ENCODE measurements at places on chromosomes 7 and 10.

- DNase-seq = no peak
Observed at GRCh38 chr7:132187869-132188789, 388.1 kb downstream of the PLXNA4 start.

DNA sequence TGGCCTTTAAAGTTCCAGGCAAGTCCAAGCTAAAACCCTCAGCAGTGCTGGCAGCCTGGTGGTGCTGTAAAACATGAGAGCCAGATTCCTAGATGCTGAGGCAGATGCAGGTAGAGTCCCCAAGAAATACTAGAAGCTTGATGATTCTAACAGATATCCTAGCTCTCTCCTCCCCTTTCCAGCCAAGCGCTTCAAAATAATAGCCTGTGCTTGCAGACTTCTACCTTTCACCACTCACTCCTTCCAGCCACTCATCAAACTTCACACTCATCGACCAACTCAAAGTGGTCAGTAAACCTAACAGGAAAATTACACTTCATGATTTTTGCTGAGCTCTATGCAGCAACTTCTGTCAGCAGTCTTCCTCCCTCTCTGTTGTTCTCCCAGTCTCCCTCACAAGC lies 50.2 kb downstream of the LMBR1 start:
- no peak for DNase-seq

DNA sequence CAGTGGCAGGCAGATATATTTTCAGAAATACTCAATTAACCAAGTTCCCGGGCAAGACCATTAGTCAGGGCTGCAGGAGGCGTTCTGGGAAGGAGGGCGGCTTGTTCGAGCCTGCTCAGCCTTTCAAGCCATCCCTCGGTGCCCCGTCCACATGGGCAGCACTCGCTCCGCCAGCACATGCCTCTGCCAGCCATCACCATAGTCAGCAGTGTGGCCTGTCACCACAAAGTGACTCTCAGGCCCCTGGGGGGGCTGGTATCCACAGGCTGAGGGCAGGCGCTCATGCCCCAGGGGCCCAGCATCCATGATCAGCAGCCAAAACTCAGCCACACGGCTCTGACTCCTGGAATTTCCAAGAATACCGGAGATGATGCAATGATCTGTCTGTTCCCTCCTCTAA lies 81.9 kb downstream of the CHST15 start:
- DNase-seq = no peak

GRCh38 chr7:4893929-4894475 lies 10.5 kb upstream of the RADIL start:
- no peak for DNase-seq

GRCh38 chr7:137878333-137878961 lies 31.7 kb upstream of the DGKI start:
- no peak for DNase-seq

- DNase-seq = no peak
Observed at GRCh38 chr7:84800846-84801245, 386.0 kb downstream of the SEMA3D start.

- peak; percentile 64 for DNase-seq
Observed at GRCh38 chr7:105675934-105676371, 94.7 kb upstream of the EFCAB10 start.

GRCh38 chr7:390761-391410 lies 100.9 kb downstream of the FOXL3 start:
- no peak for DNase-seq

DNA sequence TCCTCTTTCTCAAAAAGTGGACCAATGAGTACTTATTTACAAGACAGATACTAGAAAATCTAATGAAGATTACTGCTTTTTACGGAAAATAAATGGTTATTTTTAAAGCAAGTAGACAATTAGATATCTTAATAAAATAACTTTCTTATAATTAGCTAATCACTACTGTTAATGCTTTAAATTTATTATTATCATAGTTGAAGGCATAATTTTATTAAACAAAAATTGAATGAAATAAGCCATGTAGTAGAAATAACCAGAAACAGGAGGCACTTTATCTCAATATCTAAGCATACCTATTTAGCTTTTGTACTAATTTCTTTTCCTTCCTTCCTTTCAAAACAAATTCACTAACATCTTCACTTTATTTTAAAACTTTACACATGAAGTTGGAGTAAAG lies 134.9 kb downstream of the CHCHD3 start:
- no peak for DNase-seq

DNA sequence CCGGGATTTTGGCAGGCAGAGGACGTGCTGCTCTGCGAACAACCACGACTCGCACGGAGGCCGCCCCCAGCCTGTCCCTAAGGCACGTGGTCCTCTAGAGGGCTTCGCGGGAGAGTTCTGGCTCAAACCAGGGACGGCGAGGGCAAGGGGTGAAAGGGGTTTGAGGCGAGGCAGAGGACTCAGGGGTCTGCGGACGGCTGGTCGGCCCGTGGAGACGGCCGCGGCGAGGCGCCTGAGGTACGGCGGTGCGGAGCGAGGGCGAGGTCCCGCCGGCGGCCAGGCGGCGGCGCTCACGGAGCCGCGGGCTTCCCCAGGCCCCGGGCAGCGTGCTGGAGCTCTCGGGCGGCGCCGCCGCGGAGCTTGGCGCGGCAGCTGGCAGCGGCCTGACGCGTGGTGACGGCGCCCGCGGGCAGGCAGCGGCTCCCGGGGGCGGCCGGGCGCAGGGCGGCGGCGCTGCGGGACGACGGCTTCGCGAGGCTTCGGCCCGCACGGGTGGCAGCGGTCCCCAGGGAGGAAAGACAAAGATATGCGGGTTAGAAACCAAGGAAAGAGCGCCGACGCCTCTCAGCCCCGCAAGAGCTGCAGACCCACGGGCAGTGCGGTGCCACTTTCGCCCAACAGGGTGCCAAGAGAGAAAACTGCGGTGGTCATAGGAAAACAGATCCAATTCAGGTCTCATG lies 44.8 kb downstream of the ZNF800 start:
- DNase-seq = peak; percentile 69

DNA sequence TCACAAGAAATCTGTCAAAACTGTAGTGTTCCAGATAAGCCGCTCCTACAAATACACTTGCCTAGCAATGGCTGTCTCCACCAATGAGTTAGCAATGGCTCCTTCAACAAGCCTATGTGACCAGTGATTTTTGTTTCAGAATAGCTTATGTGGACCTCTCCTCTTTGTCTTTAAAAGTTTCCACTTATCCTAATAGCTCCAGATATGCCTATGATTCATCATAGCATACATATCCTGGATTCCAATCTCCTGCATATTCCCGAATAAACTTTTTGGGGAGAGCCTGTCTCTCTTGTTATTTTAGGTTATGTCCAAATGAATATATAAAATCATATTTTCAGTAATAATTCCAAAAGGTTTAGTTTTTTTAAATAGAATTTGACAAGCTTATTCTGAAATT lies 510.6 kb downstream of the ARL4A start:
- no peak for DNase-seq

DNA sequence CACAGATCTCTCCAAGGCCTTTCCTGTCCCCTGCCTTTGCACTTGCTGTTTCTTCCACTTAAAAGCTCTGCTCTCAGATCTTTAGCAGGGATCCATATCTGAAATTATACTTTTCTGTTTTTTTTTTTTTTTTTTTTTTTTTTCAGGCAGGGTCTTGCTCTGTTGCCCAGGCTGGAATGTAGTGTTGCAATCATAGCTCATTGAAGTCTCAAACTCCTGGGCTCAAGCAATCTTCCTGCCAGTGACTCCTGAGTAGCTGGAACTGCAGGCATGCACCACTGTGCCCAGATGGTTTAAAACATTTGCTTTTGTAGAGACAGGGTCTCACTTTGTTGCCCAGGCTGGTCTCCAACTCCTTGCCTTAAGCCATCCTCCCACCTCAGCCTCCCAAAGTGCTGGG lies 5.0 kb upstream of the TSPAN15 start:
- DNase-seq = no peak

- no peak for DNase-seq
Observed at GRCh38 chr7:36021917-36022550, 131.0 kb upstream of the EEPD1 start.

GRCh38 chr10:94992811-94993210 lies 54.4 kb downstream of the CYP2C9 start:
- no peak for DNase-seq

GRCh38 chr10:53754596-53755250 lies 982.1 kb upstream of the MBL2 start:
- DNase-seq = no peak

- no peak for DNase-seq
Observed at GRCh38 chr7:43431020-43431595, 151.8 kb upstream of the STK17A start.

DNA sequence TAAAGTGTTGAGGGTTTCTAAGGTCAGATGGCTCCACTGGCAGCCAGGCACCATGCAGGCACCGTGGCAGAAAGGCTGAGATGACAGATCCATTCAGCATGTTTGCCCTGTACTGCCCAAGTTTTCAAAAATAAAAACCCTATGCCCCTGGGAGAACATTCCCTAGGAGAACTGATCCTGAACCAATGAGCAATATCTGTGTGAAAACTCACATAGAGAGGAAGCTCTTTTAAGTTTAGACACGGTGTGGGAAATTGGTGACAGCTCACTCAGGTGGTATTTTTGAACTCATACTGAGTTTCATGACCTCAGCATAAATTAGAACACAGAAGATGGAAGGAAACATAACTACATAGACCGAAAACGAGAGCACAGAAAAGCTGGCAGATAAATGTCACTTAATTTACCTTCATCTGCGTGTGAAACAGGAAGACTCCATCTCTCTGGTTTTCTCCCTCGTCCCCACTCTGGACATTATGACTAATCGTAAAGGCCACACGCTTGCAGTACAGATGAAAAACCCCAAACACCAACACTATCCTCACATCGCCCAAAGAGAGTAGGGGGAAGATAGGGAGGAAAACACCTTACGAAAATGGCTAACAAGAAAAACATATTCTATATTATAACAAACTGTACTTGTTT lies 127.8 kb downstream of the ICA1 start:
- no peak for DNase-seq

DNA sequence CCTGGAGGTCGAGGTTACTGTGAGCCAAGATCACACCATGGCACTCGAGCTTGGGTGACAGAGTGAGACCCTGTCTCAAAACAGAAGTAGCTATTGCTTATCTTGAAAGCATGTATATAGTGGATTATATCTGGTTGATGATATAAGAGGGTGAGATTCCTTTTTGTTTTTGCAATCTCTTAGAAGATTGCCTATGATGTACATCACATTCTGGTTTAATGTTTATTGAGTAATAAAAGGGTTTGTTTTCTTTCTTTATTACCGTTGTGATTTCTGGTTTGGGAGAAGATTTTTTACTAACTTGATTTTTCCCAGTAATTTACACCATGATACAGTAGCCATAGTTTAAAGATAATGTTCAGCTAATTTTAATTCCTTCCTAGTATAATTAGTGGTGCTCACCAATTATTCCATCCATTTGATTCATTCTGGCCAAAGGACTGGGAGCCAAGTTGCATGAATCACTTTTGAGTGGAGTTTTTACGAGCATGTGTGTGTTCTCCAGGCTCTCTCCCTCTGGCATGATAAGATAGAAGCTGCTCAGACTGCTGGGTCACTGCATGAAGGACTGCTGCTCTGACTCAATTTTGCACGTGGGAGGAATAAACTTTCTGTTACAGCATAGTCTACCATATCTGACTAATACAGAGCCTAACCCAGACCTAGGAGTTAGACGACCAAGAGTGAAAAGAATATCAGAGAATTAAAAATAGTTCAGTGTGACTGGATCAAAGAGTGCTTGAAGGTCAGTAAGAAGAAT lies 13.5 kb upstream of the TSPAN13 start:
- DNase-seq = no peak

DNA sequence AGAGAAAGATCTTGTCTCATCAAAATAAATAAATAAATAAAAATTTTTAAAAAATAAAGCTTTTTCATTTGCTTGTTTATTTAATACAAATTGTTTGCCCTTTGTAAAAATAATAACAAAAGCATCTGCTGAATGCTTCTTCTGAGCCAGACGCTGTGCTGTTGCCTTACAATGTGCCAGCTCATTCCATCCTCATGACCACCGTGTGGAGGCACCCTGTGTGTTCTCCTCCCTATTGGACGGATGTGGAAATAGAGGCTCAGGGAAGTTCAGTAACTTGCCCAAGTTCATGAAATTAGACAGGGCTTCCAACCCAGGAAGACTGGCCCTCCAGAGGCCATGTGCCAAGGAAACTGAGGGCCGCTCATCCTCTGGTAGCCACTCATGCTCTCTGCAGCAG lies 120.6 kb downstream of the SH3PXD2A start:
- DNase-seq = no peak

DNA sequence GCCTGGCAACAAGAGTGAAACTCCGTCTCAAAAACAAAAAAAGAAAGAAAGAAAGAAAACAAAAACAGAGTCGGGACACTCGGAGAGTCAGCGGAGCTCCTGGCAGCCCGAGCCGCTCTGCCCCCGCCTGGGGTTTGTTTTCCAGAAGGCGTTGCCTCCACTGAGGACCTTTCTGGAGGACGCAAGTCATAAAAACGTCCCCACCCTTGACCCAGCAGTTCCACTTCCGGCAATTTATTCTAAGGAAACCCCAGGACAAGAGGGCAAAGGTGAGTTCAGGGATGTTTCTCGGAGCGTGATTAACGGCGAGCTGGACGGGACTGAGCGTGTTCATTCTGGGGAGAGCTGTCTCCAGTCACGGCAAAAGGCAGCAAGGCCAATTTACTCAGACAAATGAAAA lies 27.0 kb upstream of the SUN1 start:
- no peak for DNase-seq

DNA sequence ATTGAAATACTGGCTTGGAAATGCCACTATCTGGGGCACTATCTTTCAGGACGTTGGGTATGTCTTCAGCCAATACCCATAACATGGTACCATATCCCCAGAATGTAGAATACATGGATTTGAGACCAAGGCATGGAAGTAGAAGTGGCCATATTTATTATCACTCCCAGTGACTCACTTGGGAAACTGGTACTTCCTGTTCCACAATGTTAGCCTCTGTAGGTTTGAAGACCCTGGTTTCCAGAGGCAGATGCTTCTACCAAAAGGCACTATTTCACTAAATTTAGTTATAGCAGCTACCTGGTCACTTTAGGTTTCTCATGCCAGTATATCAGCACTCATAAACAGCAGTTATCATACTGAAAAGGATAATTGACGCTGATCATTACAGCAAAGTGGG lies 184.2 kb downstream of the CCDC71L start:
- DNase-seq = no peak

DNA sequence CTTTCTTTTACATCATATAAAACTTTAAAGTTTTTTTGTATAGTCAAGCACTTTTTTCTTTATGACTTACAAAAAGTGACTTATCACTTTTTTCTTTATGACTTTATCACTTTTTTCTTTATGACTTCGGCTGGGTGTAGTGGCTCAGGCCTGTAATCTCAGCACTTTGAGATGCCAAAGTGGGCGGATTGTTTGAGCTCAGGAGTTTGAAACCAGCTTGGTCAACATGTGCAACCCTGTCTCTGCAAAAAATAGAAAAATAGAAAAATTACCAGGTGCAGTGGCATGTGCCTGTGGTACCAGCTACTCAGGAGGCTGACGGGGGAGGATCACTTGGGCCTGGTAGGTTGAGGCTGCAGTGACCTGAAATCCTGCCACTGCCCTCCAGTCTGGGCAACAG lies 108.8 kb upstream of the CSTF2T start:
- no peak for DNase-seq

DNA sequence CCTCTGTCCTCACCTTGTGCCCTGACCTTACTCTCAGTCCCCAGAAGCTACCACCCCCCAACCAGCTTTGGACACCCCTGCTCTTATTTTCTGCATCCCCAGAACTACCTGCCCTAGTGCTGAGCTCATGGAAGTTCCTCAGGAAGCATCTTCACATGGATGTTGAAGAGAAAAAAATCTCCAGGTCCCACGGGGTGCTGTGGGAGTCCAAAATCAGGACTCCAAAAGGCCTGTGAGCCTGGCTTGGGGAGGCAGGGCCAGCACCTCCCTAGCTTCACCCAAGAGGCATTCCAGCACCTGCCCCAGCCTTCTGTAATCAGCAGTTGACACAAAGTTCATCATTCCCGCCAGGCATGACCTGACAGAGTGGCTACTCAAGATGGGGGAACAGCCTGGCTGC lies 20.7 kb upstream of the GDF10 start:
- DNase-seq = no peak

Measured in activated CD4-positive, alpha-beta T cell treated with anti-CD3 and anti-CD28 coated beads, Interleukin-2, amount 50 U/mL, for 1 hour (primary cell).